ENCODE measurements at places on chromosomes 12 and 14. TPM values are rescaled to one million over a fixed set of nuclear protein-coding genes. Genes with fewer than 3 reads are reported as not detected.

NAA25 gene
- 16.8 TPM for total RNA-seq

DNAAF2 gene
- total RNA-seq: 8.8 TPM

RHOJ gene
- total RNA-seq: 19.1 TPM

STYK1 gene
- total RNA-seq: 37.6 TPM

BIN2 gene
- 7.3 TPM for total RNA-seq

CYP27B1 gene
- total RNA-seq: 1.2 TPM

FGD4 gene
- 31.5 TPM for total RNA-seq

- no peak for DNase-seq
Measured at GRCh38 chr14:71482671-71483070, 449.6 kb upstream of the RGS6 start.

GRCh38 chr12:53453953-53454640 is 2.2 kb downstream of the PCBP2 start:
- DNase-seq: no peak

GRCh38 chr12:29286081-29286790 is 94.7 kb downstream of the ERGIC2 start:
- DNase-seq: no peak

DNA sequence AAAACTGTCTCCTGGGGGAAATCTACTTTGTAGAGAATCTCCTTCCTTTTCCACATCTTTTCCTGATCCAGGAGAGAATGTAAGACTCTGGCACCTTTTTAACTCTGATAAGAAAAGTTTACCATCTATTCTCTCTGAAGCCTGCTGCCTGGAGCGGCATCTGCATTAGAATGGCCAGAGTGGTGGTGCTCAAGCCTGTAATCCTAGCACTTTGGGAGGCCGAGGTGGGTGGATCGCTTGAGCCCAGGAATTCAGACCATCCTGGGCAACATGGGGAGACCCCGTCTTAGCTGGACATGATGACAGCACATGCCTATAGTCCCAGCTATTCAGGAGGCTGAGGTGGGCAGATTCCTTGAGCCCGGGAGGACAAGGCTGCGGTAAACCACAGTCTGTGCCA is 1.4 kb upstream of the CHFR start:
- no peak for DNase-seq

DNA sequence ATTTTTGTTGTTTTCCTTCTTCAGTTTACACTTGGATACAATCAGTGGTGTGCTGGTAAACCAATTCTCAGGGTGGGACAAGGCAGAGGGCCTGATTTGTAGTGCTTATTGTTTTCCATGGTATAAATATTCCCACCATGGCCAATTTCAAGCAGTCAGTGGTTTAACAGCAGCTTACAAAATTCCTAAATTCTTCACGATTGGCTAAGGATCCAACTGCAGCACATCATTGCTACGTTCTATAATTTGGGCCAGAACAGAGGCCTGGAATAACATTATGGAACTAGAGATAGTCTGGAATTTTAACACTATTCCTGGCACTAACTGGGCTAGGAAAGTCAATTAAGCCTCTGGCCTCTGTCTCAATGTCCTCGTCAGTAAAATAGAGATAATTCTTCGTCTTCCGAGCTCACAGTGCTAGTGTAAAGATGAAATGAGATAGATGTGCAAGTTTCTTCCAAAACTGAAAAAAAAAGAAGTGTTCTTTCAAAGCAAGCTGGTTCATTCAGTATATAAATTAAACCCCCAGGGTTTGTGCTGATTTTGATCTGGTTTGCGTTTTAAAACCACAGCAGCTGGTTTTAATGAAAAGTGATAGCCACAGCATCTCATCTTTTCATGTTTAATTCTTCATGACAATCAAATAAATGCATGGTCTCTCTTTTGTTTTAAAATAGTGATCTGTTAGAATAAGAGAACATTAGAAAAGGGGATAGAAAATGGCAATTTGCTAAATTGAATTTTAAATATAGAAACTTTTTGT is 104.1 kb downstream of the EPS8 start:
- DNase-seq: no peak

DNA sequence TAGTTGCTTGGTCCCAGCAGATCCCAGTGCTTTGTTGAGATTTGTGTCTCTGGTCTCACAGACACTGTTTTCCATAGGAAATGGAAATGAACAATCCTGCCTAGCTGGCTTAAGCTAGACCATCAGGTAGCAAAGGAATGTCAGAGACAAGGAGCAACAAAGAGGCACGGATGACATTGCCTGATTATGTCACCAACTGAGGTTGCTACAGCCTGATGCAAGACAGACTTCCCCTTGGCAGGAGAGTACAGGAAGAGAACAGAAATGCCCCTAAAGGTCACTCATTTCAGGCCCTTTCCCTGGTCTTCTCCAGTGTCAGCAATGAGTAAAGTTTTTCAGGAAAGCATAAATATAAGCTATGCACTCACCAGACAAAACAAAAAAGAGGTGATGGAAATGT is 2.0 kb upstream of the PRB2 start:
- DNase-seq: no peak

GRCh38 chr12:22172501-22172900 is 126.5 kb downstream of the CMAS start:
- no peak for DNase-seq

DNA sequence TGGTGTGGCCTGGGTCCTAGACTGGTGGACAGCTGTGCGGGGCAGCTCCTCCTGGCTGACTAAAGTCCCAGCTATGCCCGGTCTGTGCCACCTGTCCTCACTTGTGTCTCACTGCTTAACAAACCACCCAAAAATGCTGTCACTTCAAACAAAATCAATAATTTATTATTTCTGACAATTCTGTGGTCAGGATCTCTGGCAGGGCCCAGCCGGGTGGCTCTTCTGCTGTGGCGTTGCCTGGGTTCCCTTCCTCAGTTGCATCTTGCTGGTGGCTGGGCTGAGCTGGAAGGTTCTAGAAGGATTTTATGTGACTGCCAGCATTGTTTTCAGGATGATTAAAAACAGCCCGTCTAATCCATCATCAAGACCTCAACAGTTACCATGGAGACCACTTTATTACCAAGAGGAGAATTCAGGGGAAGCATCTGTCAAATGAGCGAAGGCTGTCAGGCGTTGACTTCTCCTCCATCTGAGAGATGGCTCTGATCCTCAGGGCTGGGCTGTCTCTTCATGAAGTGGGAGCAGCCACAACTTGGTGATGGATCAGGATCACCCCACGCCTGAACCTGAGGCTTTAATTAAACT is 280.6 kb upstream of the SFSWAP start:
- no peak for DNase-seq

DNA sequence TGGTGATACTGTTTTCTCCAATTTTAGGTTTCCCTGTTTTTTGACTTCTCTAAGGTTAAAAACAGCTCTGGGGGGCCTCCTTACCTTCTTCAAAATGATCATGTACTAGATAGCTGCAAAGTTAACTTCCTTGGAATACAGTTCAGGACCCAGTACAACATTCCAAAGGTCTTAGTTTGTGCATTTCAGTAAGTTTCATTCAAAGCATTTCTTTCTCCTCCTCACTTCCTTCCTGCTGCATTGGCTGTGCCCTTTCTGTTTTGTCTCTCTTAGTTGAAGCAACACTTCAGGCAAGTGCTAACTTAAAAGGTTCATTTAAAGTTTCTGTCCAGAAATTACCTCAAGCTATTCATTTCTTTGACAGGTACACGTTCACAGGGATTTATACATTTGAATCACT is 95.7 kb downstream of the SCN8A start:
- no peak for DNase-seq

- no peak for DNase-seq
Measured at GRCh38 chr14:20690848-20691640, 2.5 kb downstream of the ANG start.

- no peak for DNase-seq
Measured at GRCh38 chr12:88113871-88114270, 28.0 kb downstream of the CEP290 start.

- DNase-seq: no peak
Measured at GRCh38 chr14:101225157-101226152, 321.9 kb upstream of the RTL1 start.

DNA sequence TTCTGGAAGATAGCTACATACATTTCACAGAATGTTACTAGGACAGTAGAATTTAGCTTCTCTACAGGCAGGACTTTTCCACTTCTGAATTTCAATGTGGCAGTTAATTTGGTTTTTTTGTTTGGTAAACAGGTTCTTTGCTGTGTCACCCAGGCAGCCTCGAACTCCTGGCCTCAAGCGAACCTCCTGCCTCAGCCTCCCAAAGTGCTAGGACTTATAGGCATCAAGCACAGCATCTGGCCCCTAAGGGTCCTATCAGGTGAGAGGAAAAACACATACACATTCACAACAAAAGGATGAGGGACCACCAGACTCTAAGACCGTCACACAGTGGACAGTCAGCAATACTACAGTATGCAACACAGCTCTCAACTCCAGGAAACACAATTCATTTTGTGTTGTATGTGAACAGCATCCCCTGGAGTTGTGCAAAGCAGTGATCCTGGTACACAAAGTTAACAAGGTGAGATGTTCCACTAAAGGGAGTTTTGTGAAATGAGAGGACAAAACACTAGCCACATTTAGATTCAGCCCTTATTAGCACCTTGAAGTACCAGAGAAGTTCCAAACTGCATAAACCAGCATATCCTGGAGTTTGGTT is 6.9 kb downstream of the ATP2B1 start:
- DNase-seq: no peak

DNA sequence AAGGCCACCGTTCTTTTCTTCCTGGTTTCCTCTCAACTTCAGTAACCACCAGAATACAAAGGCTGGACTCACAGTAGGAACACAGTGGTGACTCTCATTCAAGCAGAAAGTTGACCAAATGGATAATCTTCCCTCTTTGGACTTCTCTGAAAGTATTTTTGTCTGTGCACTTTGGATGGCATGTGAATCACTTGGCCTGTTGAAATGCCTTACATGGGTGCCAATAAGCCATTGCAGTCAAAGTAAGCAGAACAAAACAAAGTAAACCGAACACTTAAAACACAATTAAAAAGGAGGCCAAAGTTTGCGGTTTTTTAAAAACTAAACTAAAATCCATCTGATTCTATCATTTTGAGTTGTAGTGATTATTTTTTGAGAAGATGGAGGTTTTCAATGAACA is 370.1 kb upstream of the DDHD1 start:
- DNase-seq: no peak

DNA sequence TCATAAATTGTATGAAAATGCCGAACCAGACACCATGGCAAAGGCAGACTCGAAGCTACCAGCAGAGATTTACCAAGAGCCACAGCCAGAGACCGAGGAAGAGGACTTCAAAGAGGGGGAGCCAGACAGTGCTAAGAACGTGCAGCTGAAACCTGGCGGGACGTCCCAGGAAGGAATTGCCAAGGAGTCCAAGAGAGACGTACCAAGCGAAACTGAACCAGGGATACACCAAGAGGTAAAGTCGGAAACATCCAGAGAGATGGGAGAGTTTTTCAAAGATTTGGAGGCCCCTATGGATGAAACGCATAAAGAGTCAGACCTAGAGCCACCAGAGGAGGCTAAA is 294 bp downstream of the SAMD15 start:
- DNase-seq: no peak

GRCh38 chr14:94307410-94307992 is 14.4 kb upstream of the SERPINA10 start:
- no peak for DNase-seq

Measured in mucosa of descending colon (tissue), 3 donors.